ENCODE measurements at places on chromosomes 12 and 14.

GRCh38 chr14:91336093-91336450 is 81.5 kb downstream of the CCDC88C start:
- DNase-seq, result no peak

- DNase-seq, result no peak
Measured at GRCh38 chr12:120737557-120738251, 12.1 kb downstream of the ACADS start.

GRCh38 chr12:65585648-65586602 is 238.4 kb upstream of the HMGA2 start:
- no peak for DNase-seq

GRCh38 chr14:33796356-33796755 is 154.5 kb downstream of the EGLN3 start:
- DNase-seq, result no peak

DNA sequence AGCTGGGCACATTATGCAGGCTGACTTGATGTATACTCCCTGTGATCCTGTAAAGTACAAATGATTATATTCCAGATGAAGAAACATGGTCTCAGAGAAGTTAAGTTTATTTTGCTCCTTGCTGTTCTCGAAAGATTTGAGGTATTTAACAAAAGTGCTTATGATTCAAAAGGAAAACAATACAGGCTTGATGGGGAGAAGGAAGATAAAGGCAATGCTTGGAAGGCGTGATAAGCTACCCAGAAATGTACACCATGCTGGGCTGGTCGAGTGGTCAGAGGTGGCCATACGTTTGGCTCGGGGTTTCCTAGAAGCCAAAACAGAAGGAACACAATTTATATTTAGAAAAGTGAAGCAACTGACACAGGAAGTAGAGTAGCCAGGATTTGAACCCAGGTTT is 201.0 kb downstream of the KTN1 start:
- DNase-seq, result no peak

- DNase-seq, result no peak
Measured at GRCh38 chr12:98174428-98174809, 341.0 kb upstream of the TMPO start.

DNA sequence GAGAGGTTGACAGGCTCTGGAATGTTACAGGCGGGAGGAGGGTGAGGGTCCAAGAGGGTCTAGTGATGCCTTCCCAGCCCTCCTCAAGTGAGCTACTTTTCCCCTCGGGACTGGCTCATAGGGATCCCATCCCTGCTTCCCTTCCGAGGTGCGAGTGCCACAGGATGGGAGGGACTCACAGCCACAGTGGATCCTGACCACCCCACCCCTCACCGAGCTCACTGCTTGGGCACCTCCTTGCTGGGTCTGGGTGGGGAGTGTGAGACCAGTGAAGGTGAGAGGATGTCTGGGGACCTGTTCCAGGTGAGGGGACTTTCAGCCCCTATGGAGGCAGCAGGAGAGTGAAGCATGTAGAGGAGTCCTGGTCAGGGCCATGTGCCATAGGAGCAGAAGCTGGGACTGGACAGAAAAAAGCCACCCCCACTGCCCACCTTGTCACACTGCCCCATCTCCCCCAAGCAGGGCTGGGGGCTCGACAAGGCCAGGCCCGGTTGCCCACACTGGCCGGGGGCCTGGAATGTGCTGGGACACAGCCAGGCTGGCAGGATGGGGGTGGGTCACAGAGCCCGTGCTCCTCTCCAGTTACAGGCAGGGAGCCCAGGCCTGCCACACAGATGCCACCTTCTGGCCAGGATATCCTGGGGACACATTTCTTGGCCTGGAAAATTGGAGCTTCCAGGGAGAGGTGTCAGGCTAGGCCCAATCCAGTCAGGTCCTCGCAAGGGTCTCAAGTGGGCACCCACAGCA is 1.7 kb upstream of the TNS2 start:
- DNase-seq, result no peak

GRCh38 chr12:42923156-42923555 is 333.6 kb upstream of the PRICKLE1 start:
- DNase-seq, result no peak

DNA sequence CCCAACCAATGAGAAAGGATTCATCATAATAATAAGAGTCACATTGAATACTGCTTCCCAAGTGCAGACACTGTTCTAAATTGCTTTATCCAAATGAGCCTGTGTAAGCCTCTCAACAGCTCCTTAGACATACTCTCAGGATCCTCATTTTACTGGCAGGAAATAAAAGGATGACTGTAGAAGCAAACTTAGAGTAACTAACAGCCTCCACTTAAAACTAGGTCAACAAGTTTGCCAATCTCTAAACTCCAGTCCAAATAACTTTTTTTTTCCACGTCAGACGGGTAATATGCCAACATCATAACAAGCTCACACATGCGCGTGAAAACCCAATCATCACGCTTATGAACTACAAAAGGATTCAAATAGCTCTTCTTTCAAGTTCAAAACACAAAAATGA is 15.3 kb upstream of the DPF3 start:
- DNase-seq, result no peak

GRCh38 chr14:20775043-20775442 is 6.0 kb upstream of the RNASE6 start:
- no peak for DNase-seq

- no peak for DNase-seq
Measured at GRCh38 chr12:124505001-124505818, 62.2 kb downstream of the NCOR2 start.

DNA sequence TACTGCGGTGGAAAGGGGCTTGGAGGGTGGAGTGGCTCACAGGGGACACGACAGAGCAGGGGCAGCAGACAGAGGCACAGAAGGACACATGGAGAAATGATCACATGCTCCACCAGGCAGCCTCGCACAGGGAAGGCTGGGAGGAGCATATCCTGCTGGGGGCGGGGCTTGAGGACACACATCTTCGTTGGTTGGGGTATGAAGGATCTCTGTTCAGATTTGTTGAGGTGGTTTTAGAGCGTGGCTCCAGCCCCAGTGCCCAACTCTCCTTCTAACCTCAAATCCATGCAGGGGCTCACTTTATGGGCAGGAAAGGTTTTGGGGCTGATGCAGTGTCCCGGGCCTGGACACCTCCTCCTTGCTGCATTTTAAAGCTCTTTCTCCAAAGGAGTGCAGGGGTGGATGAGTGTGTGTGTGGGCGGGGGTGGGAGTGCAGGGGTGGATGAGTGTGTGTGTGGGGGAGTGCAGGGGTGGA is 733 bp upstream of the P3H3 start:
- peak; percentile 70 for DNase-seq

DNA sequence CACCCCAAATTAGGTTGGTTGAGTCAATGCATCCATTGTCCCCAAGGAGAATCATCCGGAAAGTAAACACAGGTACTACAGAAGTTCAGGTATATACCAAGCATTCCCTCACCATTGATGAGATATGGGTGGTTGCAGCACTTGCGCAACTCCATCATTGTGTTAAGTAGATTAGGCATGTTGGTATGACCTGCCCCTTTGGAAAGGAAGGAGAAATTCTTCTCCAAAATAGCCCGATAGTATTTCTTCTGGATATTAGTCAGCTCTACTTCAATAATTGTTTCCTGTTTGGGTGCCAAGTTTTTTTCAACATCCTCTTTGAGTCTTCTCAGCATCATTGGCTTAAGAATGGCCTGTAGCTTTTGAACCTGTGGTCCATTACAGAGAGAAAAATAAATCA is 21.3 kb upstream of the SUPT16H start:
- DNase-seq, result no peak

DNA sequence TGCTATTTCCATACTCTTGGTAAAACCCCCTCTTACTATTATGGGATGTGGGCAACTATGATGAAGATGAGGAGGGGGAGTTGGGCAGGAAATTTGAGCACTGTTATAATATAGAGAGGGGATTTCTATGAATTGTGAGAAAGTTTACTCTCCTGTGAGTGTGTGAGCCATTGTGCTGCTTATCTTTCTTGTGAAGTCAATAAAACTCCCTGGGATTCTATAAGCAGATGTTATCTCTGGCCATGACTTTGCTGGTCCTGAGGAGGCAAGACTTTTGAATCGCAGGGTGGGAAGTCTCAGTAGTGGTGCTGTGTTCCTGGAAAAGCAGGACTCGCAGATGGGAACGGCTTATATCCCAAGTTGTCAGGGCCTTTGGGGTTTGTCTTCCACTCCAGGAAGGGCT is 62.2 kb downstream of the EMP1 start:
- no peak for DNase-seq

DNA sequence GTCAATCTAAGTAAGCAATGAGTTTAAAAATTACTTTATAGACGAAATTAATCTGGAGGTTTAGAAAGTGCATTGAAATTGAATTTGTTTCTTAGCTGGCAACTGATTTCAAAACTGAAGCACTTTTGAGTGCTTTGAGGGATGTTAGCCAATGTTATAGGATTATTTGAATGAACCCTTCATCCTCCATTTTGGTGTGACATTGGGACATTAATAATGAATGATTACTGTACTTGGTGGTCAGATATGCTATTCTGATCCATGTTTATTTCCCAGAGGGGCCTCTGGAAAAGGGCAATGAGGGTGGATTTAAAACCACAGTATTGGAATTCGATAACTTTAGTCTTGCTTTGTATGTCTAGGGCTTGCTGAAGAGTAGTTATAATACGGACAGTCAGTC is 183.2 kb downstream of the AKAP6 start:
- no peak for DNase-seq

DNA sequence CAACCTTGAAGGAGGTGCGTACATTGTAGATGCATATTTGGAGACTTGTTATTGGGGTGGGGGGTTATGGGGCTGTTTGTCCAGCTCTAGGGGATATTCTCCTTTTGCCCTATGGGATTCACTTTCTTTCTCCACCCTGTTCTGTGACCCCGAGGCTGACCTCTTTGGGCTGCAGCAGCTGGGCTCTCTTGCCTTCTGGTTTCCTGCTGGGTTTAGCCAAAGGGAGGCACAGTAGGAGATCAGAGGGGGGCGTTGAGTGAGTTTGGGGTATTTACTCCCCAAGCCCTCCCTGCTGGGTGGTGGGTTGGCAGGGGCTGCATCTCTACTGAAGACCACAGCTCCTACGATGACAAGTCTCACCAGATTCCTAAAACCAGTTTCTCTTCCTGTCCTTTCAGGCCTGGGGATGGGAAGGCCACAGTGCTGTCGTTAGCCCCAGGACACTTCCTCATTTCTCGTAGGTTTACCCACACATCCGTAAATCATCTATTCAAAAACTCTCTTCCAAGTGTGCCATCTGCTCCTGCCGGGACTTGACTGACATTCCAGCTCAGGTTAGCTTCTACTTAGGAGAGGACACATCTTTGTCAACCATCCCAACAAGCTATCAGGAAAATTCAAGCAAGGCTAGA is 127.1 kb downstream of the TMEM30B start:
- DNase-seq, result no peak

DNA sequence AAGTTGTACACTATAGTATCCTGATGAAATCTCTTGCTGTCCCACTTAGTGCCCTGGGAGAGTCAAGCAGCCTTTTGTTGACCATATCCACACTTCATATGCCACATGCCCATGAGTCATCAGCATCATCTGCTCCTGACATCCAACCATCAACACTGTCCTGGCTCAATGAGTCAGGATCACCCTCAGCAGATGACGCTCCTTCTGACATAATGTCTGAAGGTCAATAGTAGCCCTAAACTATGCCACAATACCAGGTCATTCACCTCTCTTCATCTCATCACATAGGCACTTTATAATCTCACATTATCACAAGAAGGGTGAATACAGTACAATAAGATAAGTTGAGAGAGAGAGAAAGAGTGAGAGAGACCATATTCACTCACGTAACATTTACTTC is 369.0 kb upstream of the FAR2 start:
- DNase-seq, result no peak

DNA sequence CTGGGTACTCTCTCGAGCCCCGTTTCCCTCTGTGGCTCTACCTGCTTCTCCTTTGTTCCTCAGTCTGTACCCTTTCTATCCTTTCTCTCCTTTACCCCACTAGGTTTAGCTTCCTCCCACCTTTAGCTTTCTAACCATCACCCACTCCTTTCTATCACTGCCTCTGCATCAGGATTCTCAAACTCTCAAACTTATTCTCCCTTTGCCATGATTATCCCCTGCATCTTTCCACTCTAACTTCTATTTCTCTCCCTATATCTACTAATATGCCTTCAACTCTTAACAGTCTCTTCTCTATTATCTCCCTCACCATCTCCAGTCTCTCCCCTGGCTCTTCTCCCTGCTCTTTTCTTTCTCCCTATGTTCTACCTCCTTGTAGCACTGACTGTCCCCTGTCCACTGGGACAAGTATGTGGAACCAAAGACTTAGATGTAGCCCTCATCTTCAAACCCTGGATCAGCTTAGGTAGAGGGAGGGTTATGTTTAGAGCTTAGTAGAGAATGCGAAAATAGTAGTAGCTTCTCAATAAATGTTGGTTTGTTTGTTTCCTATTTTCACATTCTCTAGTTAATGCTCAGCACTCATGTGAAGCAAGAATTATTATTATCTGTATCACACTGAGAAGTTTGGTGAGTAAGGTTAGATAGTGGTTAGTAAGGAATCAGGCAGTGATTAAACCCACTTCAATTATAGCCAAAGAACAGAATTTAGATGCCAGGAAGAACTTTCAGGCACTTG is 3.4 kb downstream of the GDF11 start:
- no peak for DNase-seq

DNA sequence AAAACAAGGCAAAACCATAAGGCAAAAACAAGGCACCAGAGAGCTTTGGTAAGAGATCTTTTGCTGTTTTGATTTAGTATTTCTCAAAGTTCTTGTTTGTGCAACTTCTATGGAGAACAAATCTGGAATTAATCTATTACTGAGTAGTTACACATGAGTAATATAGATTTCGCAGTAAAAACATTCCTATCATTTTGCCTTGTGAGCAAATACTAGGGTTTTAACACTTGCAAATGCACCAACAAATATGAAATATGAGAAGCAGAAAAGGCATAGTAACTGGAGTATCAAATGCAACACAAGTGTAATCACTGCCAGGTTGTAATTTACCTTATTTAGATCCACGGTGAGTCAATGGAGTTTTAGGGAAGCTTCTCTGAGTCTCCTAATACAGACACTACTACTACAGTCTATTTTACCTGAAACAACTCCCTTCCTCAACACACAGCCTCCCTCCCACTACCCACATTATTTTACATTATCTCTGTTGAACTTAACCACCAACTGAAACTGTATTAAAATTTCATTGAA is 324.1 kb downstream of the FLRT2 start:
- DNase-seq, result no peak

GRCh38 chr14:64746298-64747250 is 42.4 kb downstream of the PLEKHG3 start:
- no peak for DNase-seq
